ENCODE measurements at places on chromosomes 5 and 9.
A peak's percentile ranks its signal among the peaks of the same experiment; 100 is the strongest.

GRCh38 chr5:154176181-154176580, 14.4 kb upstream of the GALNT10 start:
- DNase-seq: no peak

DNA sequence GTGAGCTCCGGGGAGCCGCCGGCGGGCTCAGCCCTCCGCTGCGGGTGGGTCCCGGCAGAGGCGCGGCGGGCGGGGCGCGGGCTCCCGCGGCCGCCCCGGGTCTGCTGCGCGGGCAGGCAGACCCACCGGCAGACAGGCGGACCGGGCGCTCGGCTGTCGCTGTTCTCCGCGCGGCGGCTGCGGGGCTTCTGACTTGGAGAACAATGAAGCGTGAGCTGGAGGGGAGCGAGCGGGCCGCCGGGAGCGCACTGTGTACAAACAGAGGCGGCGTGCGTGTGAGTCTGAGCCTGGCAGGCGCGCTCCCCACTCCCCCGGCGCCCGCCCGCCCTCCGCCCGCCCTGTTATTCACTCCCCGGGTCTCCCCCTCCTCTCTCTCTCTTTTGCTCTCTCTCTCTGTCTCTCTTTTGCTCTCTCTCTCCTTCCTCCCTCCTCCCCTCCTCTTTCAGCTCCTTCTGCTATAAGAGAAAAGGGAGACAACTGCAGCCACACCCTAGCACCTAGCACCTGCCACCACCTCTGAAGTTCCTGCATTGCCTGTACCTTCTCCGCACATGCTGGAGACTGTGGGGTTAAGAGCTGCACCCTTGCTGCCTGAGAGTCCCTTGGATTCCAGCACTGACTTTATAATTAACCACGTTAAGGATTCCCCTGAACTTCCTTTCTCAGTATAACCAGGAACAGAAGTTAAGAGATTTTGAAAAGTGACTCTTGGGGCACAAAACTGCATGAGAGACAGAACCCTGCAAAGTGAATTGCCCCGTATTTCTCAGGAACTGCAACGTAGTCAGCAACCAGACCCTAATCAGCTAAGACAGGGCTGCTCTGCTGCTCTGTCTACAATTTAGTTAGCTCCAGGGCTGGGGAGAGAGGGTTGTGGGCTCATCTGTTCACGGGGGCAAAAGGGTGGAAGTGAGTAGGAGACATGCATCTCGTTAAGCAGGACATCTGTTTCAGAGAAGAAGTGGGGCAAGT, at the start of gene EDIL3:
Gene EDIL3, minus strand, starts transcription at position 277 of the 972 bp plus-strand sequence. CDS start 506 bp downstream, outside the sequence.
- DNase-seq: peak; percentile 69

DNA sequence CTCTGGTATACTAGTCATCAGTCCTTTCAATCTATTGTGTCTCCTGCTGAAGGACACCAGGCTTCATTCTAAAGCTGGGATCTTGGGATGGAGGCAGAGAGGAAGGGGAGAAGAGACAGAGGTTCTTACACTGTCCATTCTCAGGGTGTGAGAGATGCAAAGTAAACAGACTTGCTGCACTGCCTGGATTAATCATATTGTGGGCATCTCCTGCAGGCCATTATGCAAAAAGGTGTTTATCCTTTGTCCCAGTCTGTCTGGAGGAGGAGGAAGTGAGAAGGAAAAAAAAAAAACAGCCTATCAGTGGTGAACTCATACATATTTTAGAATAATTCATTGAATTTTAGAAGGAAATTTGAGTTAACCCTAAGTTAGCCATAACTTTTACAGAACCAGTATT, 92.9 kb upstream of the TNPO1 start:
- no peak for DNase-seq

- no peak for DNase-seq
Observed at GRCh38 chr9:120889606-120890271, 12.8 kb upstream of the PHF19 start.

DNA sequence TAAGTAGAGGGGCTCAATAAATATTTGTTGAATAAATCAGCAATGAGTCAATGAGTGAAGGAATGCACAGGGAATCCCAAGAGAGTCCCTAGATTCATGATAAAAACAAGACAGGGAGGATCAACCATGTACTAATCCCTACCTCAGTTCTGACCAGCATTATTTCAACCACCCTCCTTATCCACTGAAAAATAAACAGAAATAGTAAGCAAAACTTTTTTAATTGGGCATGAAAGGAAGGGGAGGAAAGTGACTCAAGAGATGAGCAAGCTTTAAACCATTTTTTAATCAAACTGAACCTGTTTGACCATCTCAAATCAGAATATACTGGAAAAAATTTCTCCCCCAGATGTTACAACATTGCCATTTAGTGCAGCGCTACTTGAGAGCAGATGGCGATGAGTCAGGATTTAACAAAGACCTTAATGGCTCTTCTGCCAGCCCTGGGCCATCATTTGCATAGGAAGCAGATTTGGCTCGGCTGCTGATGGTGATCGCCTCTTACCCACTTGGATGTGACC, 194.8 kb upstream of the SLC30A5 start:
- no peak for DNase-seq

GRCh38 chr5:171724468-171725204, 61.0 kb upstream of the SMIM23 start:
- DNase-seq: no peak

DNA sequence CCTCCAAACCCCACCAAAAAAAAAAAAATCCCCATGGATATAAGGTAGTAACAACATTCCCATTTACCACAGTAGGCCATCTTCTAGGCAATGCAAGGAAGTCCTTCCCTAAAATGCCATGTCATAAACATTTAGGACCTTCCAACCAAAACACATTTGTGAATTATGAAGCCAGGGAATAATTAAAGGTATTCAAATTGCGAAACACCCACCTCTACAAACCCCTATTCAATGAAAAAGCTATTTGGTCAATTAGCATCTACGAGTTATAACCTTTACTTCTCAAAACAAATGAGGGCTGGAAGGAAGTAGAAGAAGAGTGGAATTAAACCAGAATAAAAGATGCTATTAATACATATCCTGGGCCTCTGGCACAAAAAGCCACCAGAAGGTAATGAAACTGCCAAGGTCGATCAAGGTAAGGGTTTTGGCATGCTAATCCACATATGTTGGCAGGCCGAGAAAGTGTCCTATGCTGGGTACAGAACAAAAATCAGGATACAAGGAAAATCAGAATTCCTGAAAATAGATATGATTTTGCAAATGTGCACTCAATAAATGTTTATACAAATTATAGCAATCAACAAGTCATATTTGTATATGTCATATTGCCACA, 47.7 kb downstream of the MTMR12 start:
- no peak for DNase-seq

- no peak for DNase-seq
Observed at GRCh38 chr5:150325426-150325825, 22.7 kb upstream of the ARSI start.

- no peak for DNase-seq
Observed at GRCh38 chr5:7014611-7015010, 301.4 kb downstream of the TENT4A start.

DNA sequence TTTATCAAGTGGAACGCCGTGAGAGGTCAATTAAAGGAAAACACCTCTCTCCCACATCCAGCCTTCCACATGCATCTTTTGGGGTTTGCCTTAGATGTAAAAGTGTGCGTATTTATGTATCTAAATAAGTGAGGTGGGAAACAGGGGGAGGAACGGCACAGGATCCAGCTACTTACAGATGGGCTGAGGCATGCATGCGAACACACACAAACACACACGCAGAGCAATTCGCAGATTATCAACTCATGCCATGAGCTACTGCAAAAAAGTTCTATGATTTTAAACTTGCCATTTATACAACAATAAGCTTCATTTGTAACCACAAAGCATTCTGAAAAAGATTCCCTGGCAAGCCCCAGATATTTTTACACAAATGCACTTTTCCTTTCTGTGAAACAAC, 242.1 kb downstream of the BNC2 start:
- DNase-seq: no peak

DNA sequence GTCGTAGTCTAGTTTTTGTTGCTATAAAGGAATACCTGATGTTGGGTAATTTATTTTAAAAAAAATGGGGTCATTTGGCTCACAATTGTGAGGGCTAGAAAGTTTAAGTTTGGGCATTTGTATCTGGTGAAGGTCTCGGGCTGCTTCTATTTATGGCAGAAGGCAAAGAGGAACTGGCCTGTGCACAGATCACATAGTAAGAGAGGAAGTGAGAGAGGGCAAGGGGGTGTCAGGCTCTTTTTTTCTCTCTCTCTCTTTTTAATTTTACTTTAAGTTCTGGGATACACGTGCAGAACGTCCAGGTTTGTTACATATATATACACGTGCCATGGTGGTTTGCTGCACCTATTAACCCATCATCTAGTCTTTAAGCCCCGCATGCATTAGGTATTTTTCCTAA, 453.3 kb downstream of the DIRAS2 start:
- no peak for DNase-seq

- no peak for DNase-seq
Observed at GRCh38 chr9:85212209-85212608, 529.5 kb downstream of the AGTPBP1 start.

DNA sequence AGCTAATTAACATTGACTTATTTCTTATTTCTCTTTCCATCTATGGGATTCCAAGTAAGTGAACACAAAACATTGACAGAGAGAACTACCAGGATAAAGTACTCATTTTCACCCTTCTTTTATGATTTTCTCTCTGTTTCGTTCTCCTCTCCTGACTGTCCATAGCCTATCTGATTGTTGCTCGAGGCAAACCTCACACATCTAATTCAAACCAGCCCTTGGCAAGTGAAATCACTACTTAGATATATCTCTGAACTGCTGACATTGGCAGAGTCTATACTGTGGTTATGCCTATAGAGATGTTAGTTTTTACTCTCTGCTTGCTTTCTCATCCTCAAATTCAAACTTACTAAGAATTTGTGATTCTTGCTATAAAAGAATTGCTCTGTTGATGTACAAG, 248.8 kb downstream of the ISL1 start:
- DNase-seq: no peak

GRCh38 chr5:92460505-92460904, 1077.4 kb upstream of the ARRDC3 start:
- DNase-seq: no peak

GRCh38 chr5:124935065-124935464, 188.6 kb upstream of the ZNF608 start:
- no peak for DNase-seq

GRCh38 chr5:23677996-23678395, 170.6 kb downstream of the PRDM9 start:
- DNase-seq: no peak

DNA sequence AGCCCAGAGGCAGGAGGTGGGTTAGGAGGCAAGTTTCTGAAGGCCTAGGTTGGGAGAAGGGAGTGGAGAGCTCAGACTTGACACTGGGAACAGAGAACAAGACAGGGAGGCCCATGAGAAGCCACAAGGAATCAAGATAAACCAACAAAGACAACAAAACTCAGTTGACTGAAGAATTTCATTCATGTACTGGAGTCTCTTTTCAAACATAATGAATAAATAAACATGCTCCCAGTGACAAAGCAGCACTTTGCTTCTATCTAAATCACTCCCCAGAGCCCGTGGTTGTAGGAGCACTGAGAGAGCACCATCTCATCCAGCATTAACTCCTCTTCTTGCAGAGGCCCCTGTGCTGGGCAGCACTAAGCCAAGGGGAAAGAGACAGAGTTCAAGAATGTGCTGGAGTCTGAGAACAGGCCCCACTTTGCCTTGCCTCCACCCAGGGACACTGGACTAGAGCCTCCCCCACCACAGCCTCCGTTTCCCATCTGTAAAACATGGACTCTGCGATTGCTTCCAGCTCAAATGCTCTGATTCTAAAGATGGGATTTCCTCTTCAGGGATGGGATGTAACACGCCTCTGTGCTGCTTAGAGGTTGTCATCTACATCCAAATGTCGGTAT, 282.0 kb downstream of the SPOCK1 start:
- no peak for DNase-seq

GRCh38 chr9:133838859-133839507, 100.8 kb upstream of the SARDH start:
- DNase-seq: no peak

DNA sequence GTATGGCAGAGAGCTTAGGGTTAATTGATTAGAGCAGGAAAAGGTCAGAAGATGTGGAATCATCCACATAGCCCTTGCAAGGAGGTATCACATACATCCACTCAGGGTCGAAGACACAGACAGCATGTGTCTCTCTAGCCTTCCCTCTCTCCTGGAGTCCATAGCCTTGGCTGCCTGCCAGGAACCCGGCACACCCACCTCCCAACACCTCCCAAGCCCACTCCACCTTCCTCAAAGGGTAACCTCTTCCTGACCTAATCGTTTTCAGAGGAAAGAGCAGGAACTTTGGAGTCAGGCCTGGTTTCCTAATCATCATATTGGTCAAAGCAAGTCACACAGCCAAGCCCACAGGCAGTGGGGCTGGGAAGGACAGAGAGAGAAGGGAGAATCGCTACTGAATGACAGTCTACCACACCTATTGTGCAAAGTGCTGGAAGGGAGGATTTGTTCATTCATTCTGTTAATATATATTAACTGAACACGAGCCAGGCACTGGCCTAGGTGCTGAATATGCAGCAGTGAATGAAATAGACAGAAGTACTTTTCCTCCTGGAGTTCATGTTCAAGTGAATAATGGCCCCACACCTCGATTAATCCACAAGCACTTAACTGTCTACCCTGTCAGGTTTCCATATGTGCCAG, 107.8 kb downstream of the KCNIP1 start:
- DNase-seq: no peak

DNA sequence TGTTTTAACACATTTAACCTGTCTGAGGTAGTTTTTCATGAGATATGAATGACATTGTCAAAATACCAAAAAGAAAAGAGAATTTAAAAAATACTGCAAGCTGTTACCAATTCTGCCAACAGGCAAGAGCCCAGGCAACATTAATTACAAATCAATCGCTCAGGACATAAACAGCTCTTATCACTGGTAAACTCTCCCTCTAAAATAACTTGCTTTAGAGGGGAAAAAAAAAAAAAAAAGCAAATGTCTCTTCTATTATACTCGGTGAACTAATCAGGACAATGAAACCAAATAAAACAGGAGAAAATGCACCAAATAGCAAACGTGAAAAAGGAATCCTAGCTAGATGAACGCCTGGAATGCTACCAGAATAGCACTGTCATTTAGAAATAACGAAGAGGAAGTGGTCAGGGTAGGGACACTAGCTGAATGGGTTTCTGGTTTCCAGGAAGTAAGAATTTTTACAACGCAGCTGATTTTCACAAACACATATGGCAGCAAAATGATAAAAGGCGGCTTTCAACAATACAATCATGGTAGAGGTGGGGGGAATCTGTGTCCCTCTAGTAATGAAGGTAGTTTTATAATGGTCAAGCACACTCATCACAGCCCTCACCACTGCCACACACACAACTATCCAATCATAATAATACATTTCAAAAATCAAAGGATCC, 94.9 kb downstream of the DENND1A start:
- no peak for DNase-seq

GRCh38 chr5:43855452-43855851, 252.5 kb downstream of the NNT start:
- no peak for DNase-seq
